Activated CD4-positive, alpha-beta T cell treated with anti-CD3 and anti-CD28 coated beads, Interleukin-2, amount 10 ng/mL, durations not matched to agents 24 days and 14 days (primary cell): ENCODE measurements at places on chromosomes 7 and 10. TPM values are rescaled to one million over a fixed set of nuclear protein-coding genes. Genes with fewer than 3 reads are reported as not detected.

The RTKN2 gene
- 2.7 and 3.4 TPM in 2 replicates for total RNA-seq

The TRIM50 gene
- total RNA-seq, result not detected in 2 replicates

The ERVW-1 gene
- total RNA-seq, result not detected in 2 replicates

The PLAU gene
- total RNA-seq, result 0.57 and 0.72 TPM in 2 replicates
